Astrocyte of the spinal cord (primary cell): ENCODE measurements at places on chromosomes 5 and 9.

DNA sequence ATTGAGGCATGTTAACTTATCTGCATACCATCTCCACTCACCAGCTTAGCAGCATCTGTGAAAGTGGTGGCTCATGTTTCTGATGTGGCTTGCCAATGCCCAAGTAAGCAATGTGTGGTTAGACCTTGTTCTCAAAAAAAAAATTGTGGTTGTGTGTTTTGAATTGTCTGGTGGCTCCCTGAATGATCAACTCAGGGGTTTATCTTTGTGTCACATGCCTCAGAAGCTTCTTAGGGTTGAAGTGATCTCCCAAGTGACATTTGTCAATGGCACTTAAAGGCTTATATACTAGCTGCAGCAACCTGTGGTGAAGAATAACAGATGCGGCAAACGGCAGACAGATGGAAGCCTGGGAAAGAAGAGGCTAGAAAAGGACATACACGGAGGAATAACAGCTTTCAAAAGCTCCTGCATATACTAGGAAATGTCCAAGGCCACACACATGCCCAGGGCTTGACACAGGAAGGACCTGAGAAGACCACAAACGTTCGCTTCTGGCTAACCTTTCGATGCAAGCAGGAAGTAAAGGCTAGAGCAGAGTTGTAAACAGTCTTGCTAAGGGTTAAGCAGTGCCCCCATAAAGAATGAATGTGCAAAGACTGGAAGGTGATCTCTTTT lies 42.2 kb upstream of the FSD1L start:
- peak; percentile 56 for DNase-seq

- DNase-seq = no peak
These were observed 203.9 kb downstream of the FBN2 start for GRCh38 chr5:128334010-128334716.

DNA sequence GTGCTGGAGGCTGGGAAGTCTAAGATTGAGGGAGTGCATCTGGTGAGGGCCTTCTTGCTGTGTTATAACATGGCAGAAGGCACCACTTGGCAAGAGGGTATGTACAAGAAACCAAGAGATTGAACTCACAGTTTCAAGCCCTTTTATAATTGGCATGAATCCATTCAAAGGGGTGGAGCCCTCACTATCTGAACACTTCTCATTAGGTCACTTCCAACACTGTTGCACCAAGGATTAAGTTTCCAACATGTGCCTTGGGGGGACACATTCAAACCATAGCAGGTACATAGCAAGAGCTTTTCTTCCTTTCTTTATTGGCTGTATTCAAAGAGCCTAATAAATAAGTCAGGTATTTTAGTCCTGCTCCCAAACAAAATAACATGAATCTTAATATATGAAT lies 62.7 kb downstream of the PRELID2 start:
- no peak for DNase-seq

DNA sequence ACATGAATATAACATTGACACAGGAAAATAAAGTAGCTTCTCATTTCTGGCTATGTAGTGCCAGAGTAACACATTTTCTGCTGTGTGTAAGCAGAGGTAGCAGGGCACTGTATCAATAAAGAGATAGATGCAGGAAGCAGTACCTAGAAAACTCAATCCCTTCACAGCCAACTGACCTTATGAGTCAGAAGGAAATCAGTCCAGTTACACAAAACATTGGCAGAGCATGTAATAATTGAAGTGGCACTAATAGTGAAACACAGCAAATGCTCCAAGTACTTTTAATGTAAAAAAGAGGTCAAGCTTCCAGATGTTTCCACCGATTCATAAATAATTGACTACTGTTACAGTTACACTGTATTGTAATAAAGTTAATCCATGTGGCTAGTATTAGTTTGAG lies 706.6 kb downstream of the EFNA5 start:
- peak; percentile 53 for DNase-seq

DNA sequence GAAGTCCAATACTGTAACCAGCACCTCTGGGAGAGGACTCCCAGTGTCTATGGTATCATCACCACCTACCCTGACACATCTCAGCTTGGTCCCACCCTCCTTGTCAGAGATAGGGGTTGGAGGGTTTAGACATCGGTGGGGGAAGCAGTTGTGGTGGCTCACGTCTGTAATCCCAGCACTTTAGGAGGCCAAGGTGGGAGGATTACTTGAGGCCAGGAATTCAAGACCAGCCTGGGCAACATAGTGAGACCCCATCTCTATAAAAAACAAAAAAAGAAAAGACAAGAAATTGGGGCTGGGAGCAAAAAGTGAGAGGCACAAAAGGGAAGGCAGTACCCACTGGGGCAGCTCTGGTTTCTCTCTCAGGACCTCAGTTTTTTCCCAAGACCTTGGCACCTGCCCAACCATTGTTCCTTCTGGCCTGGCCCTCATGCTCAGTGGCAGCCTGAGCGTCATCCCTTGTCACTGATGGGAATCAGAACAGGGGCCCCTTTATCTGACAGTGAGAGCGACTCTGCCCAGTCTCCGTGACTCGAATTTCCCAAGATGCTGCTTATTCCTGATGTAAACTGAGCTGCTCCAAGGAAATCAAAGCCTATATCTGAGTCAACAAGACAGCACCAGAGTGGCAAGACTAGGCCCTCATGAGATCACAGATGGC lies 80.5 kb upstream of the HSPA9 start:
- no peak for DNase-seq

GRCh38 chr5:151164687-151165392 lies 7.3 kb upstream of the ANXA6 start:
- DNase-seq = peak; percentile 76

GRCh38 chr9:70832492-70832891 lies 288.9 kb downstream of the TRPM3 start:
- no peak for DNase-seq

- DNase-seq = no peak
These were observed 58.9 kb upstream of the COL15A1 start for GRCh38 chr9:98884849-98885248.

GRCh38 chr5:66002415-66002814 lies 76.0 kb downstream of the ERBIN start:
- DNase-seq = peak; percentile 31
